ENCODE measurements at places on chromosomes 1 and 21.

DNA sequence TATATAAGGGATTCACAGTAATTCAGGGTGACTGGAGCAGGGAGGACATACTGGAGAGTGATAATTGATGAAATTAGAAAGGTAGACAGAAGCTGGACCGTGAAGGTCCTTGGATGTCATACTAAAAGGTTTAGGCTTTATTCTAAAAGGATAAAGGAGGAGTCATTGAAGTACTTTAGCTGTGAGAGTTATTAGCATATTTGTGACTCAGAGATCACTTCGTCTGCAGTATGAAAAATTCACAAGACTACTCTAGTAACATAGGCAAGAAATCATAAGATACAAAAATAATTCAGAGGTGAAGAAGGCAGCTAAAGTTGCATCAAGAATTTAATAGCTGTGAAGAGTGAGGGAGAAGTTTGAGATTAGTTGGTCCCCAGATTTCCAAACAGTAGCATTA, 26.3 kb downstream of the KCNA3 start:
- DNase-seq = no peak

DNA sequence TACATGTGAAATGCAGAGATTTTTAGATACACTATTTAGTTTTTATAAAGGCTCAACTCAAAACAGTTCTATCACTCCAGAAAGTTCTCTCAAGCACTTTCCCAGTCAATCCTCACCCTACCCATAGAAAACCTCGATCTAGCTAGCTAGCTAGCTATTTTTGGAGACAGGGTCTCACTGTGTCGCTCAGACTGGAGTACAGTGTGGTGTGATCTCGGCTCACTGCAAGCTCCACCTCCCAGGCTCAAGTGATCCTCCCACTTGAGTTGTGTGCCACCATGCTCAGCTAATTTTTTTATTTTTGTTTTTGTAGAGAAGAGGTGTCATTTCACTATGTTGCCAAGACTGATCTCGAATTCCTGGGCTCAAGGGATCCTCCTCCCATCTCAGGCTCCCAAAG, 236.9 kb downstream of the RERE start:
- no peak for DNase-seq

DNA sequence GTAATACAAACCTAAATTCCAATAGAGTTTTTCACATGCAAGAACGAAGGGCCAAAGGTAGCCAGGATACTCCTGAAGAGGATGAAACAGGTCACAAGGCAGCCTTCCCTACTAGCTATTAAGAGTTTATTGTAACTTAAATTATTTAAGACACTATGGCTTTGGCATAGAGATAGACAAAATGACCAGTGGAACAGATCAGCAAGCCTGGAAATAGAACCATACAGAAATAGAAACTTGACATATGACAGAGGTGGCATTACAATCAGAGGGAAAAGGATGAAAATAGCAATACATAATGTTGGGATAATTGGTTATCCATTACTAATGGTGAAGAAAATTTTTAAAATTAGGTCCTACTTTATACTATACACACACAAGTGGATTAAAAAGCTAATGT, 16.5 kb downstream of the GFI1 start:
- no peak for DNase-seq

DNA sequence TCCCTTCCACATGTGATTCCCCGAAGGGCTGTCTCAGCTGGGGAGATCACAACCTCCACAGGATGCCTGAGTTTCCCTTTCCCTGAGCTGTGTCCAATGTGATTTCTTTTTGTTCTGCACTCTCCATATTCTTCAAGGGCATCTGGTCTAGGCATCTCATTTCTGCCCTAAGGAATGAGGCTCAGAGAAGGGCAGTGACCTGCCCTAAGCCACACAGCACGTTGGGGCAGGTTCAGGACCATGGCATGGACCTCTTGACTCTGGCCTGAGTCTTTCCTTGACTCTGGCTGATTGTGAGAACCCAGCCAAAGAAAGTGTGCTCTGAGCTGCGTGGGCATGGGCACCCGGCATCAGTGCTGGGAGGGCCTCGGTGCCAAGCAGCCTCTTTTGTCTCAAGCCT, 590.3 kb downstream of the PTPRU start:
- no peak for DNase-seq

DNA sequence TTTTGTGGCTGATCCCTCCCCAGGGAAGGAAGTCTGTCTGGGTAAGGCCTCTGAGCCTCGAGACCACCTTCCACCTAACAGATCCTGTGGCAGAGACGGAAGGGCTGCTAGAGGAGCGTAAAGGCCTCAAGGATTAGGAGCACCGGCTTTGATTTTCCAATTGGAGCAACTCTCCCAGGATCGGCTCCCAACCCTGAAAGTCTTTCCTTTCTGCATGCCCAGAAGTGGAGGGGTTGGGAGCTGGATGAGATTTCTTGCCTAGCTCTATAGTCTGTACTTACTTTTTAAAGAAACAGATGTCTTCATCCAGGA, 41.4 kb downstream of the ELK4 start:
- DNase-seq = no peak

- DNase-seq = no peak
These were observed 74.1 kb downstream of the SERINC2 start for GRCh38 chr1:31487143-31487542.

GRCh38 chr1:38250356-38250755, 203.8 kb upstream of the POU3F1 start:
- DNase-seq = no peak

- DNase-seq = no peak
These were observed 714.0 kb downstream of the RWDD3 start for GRCh38 chr1:95948023-95948422.
